NCI-H510A treated with DMSO at 0.1 percent for 48 hours (cell line): ENCODE measurements at places on chromosomes 13 and 19.
A peak's percentile ranks its signal among the peaks of the same experiment; 100 is the strongest.

- no peak for DNase-seq
Observed at GRCh38 chr13:58298556-58299135, 667.1 kb downstream of the PCDH17 start.

DNA sequence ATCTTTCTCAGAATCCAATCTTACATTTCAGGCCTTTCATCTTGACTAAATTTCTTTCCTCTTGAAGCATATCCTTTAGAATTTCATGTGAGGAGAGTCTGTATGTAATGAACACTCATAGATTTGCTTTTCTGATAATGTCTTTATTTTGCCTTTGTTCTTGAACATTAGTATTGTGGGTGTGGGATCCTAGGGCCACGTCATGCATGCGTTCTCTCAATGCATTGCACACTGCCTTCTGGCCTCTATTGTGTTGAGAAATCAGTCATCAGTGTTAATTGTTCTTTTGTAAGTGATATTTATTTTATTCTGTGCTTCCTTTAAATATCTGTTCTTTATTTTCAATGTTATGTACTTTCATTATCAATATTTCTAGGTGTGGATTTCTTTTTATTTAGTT, 364.9 kb downstream of the OXGR1 start:
- DNase-seq: no peak

GRCh38 chr19:57830071-57830602, at the start of gene ZNF587B:
TSS of gene ZNF587B (plus strand) at chr19:57830299. CDS start at chr19:57830529, 230 bp downstream.
- no peak for DNase-seq

GRCh38 chr13:114056205-114057013, 76.0 kb downstream of the RASA3 start:
- DNase-seq: no peak

- no peak for DNase-seq
Observed at GRCh38 chr19:45423033-45423588, 606 bp downstream of the ERCC1 start.

DNA sequence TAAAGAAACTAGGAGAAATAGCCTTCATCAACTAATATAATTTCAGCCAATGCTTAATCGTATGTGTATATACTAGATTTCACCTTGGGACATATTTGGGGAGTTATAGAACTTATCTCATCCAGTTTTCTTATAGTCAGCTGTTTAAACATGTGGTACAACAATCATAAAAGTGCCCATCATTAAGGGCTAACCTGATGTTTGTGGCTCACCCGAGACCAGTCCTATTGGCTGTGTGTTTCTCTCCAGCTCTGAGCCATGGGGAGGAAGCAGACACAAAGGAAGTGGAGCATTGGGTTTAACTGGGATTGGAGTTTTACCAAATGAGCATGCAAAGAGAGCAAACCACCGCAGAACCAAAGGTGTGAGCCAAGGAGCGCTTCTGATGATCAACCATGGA, 114.3 kb upstream of the KLF12 start:
- no peak for DNase-seq

DNA sequence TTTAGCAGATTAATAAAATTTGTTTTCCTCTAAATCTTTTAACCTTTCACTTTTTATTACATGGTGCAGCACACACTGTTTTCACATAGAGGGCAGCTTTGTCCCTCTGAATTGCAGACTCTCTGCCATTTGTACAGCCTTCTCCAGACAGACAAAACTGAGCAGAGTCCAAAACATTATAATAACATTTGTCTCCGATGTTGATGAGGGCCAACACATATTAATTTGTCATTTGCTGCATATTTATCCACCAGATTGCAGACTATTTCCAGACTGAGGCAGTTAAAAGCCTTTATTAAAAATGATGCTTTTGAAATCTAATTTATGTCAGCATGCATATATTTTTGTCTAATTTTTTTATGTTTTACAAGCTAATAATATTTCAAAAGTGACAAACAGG, 1251.9 kb upstream of the SLC10A2 start:
- no peak for DNase-seq

DNA sequence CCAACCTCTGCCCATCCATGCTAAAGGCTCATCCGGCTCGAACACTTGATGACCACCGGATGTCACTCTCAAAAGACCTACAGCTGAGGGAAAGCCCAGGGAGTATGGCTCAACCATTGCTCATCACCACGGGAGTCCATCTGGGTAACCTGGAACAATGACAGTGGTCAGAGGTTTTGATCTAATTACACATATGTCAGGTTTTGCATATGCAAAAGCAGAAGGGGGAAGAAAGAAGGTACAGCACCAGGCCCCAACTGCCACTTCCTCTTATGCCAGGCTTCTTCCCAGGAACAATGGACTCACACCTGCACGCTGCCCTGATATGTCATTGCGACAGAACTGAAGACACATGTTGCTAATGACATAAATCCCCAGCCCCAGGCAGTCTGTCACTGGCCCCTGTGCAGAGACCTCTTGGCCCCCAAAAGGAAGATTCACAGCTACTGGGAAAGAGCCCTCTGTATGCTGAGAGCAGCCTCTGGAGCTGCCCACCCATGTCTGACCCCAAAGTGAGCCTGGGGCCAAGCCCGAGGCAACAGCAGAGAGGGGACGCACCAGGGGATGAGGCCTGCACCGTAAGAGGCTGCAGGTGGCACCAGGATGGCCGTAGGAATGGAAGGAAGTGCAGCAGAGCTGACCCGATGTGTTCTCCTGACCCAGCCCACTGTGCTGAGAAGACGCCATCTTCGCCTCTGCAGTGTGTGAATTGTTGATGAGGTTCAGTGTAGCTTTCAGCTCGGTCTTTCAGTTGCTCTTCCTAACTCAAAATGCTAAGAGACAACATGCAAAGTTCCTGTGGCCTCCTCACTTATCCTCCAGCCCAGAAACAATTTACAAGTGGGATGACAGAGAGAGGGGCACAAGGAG, 26.3 kb downstream of the EPS15L1 start:
- DNase-seq: no peak

GRCh38 chr19:46487802-46488445, 7.7 kb downstream of the PNMA8B start:
- peak; percentile 64 for DNase-seq

DNA sequence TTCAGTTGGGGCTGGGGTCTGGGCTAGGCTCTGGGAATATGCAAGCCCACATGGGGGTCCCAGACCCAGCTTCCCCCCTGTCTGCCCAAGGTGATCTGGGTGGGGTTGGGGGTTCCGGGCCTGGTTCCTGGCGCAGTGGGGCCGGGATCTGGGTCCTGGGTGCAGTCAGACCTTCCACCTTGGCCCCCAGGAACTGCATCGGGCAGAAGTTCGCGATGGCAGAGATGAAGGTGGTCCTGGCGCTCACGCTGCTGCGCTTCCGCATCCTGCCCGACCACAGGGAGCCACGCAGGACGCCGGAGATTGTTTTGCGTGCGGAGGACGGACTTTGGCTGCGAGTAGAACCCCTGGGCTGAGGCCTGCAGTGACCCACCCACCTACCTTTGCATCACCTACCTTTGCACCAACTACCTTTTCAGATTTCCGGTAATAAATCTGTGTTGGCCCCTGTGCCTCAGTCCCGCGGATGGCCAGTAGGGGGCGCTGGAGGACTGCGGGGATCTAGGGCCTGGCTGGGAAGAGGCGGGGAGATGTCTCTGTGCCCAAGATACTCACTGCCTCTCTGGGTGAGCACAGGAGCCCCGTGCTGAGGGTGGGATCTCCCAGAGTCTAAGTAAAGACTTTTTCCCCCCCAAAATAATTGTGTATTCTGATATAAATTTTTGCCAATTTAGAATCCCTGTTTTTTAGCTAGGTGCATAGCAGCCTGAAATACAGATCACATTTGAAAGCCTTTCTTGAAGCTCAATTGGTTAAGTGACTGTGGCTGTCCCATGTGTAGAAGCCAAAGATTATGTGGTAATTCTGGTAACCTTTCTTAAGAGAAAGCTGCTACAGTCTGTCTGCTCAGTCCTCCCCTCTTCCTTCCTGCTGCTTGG, 11.5 kb upstream of the CYP4F3 start:
- DNase-seq: peak; percentile 7

GRCh38 chr19:4359627-4360000, 16.3 kb downstream of the MPND start:
- DNase-seq: no peak
